ENCODE measurements at places on chromosomes 2 and 18. TPM values are rescaled to one million over a fixed set of nuclear protein-coding genes. Genes with fewer than 3 reads are reported as not detected.

- DNase-seq = no peak
These were observed 104.5 kb downstream of the RBM43 start for GRCh38 chr2:151157000-151157735.

DNA sequence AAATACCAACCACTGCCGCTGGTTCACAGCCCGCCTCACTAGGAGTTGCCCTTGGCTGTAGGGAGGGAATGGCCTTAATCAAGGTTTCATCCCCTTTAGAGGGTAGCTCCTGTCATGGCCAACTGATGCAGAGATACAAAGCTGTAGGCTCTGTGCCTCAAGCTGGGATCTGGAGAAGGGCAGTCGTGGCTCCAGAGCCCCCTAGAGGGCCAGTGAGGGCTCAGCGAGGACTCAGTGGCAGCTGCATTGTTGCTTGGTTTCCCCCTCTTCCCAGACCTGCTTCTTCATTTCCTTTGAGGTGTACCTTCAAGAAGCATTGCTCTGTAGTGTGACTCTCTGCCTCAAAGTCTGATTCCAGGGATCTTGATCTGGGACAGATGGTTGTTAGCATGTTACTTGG, 302.1 kb downstream of the LPIN1 start:
- DNase-seq = no peak

- DNase-seq = no peak
These were observed 20.1 kb upstream of the C2orf72 start for GRCh38 chr2:231017231-231017598.

Gene PHLPP1
- polyA plus RNA-seq = 20.9 TPM

Gene HOXD10
- polyA plus RNA-seq = 0.11 TPM

Measured in adrenal gland (tissue), 19 donors.